EH (cell line): ENCODE measurements at places on chromosomes 11 and 22.

DNA sequence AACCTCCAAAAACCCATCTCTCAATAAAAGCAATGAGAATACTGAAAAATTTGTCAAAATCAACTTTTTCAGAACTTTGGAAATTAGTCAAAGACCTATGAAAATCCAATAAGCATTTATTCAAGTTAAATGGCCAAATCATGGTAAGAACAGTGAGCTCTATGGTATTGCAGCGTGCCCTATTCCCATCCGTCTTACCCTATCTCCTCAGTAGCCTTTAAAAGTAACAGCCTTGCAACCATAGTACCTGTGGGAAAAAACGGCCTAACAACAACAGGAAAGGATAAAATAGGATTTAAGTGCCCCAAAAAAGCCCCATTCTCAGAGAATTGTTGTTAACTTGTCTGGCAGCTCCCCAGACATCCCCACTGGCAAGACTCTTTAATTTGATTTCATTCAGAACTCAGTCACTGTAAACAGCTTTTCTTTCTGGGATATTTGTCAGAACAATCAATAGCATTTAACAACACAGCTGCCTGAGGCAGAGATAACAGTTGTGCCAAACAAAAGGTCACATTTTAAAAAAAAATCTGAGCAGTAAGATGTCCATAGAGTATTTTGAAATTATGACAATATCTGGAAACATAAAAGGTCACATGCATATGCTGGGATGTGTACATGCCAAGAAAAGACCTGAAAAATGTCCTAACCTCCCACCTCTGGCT, 18.8 kb upstream of the MS4A8 start:
- no peak for DNase-seq

- no peak for DNase-seq
Measured at GRCh38 chr11:123304828-123305466, 109.9 kb upstream of the CLMP start.

GRCh38 chr22:19943082-19944026, 1.7 kb upstream of the TXNRD2 start:
- DNase-seq = peak; percentile 95

GRCh38 chr11:111312076-111312475, 13.7 kb downstream of the POU2AF3 start:
- no peak for DNase-seq

DNA sequence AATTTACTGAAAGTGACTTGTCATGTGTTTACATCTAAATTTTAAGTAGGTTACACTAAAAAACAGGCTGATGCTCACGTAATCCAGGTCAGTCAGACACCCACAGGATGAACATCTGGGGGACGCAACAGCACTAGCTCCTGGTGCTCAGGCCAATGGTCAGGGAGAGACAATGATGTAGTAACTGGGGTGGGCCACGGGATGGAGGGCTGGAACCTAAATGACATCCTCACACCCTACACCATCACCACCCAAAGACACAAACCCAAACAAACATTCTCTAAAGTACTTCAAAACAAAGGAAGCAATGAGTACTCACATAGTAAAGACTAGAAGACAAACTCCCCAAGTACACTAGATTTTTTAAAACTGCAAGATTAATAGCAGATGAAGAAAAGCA, 53.5 kb upstream of the SLC25A1 start:
- DNase-seq = no peak

- no peak for DNase-seq
Measured at GRCh38 chr11:64290352-64291261, 495 bp upstream of the KCNK4 start.

GRCh38 chr11:130510407-130511006, 62.1 kb downstream of the ADAMTS15 start:
- DNase-seq = peak; percentile 80

DNA sequence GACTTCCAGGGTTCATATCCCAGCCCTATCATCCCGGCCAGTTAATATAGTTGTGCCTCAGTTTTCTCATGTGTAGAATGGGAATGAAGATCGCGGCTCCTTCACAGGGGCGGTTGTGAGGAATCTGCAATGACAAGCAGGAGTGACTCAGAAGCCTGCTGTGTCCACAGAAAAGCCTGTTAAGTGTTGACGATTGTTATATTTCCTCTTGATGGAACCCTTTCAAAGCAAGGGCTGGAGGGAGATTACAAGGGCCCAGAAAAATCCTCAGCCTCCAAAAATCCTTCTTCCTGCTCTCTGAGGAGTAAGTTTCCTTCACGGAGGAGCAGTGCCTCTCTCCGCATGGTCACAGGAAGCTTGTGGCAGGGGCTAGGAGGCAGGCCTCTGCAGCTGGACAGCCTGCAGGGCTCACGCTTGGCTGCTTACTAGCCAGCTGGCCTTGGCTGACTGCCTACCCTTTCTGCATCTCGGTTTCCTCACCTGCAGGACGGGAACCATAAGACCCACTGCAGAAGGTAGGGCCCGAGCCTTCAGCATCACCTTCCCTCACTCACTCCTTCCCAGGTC, 63.4 kb downstream of the CACNG2 start:
- no peak for DNase-seq

GRCh38 chr22:35315141-35315854, 15.6 kb downstream of the TOM1 start:
- DNase-seq = no peak

GRCh38 chr11:73201888-73202780, 15.9 kb upstream of the P2RY2 start:
- DNase-seq = no peak

GRCh38 chr22:23613193-23613972, 18.7 kb downstream of the DRICH1 start:
- DNase-seq = no peak

- no peak for DNase-seq
Measured at GRCh38 chr11:82995235-82995634, 76.5 kb downstream of the RAB30 start.

DNA sequence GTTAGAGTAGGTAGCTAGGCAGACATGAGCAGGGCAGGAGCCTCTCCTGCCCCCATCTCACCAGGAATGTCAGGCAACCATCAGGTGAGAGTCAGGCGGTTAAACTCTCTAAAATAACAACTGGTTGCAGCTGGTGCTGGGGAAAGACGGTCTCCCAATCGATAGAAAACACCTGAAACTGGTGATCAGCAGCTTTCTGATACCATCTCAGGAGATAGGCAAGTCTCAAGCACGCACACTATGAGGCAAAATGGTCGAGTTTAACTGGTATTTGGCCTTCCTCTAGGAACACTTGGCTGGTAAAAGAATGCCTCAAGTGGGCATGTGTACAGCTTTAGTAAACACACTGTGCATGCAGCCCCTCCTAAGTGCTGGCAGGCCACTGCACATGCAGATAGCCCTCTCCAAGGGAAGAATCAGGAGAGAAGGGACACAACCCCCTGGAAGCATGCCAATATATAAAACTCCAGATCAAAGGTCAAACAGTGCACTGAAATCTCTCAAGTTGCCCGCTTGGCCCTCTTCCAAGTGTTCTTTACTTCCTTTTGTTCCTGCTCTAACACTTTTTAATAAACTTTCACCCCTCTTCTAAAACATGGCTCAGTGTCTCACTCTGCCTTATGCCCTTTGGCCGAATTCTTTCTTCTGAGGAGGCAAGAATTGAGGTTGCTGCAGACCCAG, 88.7 kb downstream of the USP35 start:
- no peak for DNase-seq

GRCh38 chr22:22358686-22359085, 114.1 kb downstream of the VPREB1 start:
- DNase-seq = no peak

DNA sequence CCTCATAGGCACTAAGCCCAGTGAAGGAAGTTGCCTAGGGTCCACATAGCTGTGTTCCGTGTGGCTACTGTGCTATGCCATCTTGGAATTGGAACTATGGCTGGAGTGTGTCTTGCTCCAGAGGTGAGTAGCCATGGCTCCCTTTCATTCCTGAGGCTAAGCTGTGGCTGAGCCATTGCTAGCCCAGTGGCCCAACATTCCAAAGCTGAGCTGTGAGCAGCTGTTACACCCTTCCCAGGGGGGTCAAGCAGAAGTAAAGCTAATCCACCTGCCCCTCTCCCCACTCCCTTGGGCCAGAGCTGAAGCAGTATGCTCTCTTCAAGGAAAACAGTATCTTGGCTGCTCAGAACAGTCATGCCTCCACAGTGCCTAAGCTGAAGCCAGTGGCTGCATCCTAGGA, 51.1 kb downstream of the USP35 start:
- DNase-seq = no peak

DNA sequence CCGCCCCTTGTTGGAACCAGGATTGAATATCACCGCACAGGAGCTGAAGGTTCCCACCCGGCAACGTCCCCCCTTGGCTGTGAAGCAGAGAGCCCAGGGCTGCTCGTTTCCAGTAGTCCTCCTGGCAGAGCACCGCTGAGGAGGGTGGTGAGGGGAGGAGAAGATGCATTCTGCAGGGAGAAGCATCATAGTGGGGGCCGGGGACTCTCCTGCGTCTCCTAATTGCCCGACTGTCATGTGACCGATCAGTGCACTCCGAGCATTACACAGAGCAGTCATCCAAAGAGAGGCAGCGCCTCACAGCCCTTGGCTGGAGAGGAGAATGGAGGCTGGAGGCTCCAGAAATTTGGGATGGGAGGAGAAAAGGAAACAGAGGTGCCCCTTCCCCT, 85.0 kb upstream of the SEPTIN5 start:
- DNase-seq = no peak

DNA sequence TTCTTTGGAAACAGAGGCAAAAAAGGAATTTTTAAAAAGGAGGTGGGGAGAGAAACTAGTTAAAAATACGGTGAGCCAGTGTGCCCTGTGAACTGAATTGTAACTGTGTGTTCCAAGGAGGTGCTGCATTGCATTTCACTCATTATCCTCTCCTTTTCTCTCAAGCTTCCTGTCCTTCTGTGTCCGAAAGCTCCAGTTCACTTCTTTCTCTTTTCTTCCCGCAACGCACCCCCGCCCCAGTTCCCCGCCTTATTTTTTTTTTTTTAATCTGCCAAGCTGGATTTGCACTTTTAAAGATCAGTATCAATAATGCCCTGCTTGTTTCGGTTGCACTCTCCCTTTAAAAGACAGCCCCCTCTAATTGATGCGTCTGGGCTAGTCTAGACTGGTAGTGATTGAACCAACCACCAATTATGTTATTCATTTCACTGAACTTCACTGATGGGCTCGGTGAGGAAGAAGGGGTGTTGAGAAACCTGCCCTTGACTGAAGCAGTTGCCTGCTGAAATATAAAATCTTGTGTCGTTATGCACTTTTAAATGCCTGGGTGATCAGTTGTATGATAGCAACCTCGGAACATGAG, 18.5 kb downstream of the BLID start:
- peak; percentile 74 for DNase-seq

DNA sequence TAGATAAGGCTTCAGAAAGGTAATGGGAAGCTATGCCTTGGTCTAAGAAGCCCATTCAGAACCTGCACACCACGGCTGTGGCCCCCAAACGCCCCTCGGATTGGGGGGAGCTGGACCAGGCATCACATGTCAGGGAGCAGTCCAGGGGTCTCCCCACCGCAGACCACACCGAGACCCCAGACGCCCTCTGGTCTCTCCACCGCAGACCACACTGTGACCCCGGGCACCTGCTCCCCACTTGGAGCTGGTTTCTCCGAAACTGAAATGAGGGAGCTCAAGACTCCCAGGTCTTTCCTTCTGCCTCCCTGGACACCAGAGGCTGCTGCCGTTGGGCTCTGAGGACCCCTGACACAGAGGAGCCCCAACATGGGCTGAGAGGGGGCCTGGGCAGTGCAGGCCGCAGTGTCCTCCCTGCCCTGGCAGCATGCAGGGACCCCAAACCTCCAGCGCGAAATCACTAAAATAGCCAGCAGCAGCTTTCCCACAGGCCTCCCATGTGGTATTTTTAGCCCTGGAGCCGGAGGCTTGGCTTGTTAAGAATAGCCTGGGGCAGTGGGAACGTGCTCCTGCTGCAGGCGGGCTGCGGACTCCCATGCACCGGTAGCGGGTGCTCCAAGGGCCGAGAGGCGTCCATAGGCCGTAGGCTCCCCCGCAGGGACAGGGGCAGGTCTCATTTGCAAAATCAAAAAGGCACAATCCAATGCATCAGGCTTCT, 7.7 kb downstream of the LINC01488 start:
- DNase-seq = peak; percentile 27

DNA sequence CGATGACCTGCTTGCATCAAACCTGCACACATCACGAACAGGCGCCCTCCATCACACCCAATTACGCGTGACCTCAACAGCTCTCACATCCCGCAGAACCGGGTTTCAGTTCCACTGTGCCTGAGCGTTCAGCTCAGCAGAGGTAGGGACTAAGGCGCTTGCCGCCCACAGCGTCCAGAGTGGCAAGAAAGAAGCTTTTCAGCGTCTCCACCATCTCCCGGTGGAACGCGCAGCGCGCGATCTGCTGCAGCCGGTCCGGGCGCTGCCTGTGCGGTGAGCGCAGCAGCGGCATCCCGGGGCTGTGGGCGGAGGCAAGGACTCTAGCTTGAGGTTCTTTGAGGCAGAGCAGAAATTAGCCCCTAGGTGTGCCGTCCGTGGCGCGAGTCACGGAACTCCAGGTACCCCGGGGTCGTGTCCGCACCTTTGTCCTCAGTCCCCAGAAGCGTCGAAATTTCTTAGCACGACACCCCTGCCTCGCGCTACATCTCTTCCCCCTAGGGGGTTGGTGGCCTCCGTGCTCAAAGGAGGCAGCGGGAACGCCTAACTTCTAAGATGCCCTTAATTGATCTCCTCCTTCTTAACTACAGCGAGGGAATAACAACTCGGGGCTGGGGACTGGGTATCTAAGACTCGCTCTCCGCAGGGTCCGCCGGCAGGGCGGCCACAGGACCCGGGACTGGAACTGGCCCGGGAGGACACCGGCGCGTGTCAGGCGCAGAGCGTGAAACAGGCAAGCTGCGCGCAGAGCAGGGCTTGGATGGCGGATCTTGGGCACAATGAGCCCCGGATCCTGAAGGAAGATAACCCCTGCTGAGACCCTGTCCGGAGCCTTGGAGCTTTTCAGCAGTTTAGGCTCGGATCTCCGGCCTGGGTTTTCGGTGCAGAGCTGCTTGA, 1.7 kb upstream of the CALCA start:
- peak; percentile 5 for DNase-seq

DNA sequence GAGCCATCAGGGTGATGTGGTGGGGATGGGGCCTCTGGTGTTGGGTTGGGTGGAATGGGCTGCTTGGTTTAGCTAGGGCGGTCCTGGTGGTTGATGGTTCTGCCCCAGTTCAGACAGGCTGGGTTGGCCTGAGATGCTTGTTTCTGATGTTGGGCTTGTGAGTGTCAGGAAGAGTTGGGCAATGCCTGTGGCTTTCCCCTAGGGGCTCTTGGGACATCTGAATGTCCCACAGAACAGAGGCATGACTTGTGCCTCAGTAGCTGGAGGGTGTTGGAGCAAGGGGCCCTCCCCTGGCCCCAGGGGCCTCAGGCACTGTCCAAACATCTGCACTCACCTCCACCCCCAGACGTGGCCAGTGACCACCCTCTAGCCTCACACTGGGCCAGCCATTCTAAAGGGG, 14.0 kb upstream of the CTSD start:
- no peak for DNase-seq
